ENCODE measurements at places on chromosomes 13 and 19. TPM values are rescaled to one million over a fixed set of nuclear protein-coding genes. Genes with fewer than 3 reads are reported as not detected.

- no peaks in the 10 kb centered on the region for H3K36me3 ChIP-seq
- DNase-seq = no peak
- H3K4me1 ChIP-seq = no peaks in the 10 kb centered on the region
- H3K27me3 ChIP-seq = no peaks in the 10 kb centered on the region
- H3K4me3 ChIP-seq = no peak overlapping the region
Observed at GRCh38 chr13:102487330-102487729, 85.5 kb upstream of the FGF14 start.

DNA sequence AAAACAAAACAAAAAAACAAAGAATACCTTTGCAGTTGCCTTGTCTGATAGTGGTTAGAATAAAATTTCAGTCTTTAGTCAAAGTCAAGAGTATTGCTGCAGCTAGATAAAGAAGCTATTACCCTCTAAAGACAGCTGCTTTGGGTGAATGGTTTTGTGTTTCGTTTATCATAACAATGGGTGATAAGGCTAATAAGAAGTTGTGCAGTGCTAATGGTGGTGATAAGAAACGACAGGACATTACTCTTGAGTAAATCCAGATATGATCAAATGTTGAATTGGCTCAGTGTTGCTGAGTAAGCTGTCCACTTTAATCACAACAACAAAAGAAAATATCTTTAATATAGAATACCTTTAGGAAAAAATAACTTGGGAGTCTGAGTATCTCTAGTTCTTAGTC lies 1825.3 kb downstream of the SLITRK5 start:
- no peak for DNase-seq
- no peaks in the 10 kb centered on the region for H3K36me3 ChIP-seq
- H3K27me3 ChIP-seq = no peaks in the 10 kb centered on the region
- H3K4me3 ChIP-seq = no peak overlapping the region
- no peaks in the 10 kb centered on the region for H3K4me1 ChIP-seq

- H3K36me3 ChIP-seq = no peaks in the 10 kb centered on the region
- H3K27me3 ChIP-seq = no peaks in the 10 kb centered on the region
- peaks cover 12% of the 10 kb centered on the region for H3K4me1 ChIP-seq
- H3K4me3 ChIP-seq = no peak overlapping the region
- no peak for DNase-seq
Observed at GRCh38 chr13:33917190-33917589, 99.2 kb downstream of the RFC3 start.

DNA sequence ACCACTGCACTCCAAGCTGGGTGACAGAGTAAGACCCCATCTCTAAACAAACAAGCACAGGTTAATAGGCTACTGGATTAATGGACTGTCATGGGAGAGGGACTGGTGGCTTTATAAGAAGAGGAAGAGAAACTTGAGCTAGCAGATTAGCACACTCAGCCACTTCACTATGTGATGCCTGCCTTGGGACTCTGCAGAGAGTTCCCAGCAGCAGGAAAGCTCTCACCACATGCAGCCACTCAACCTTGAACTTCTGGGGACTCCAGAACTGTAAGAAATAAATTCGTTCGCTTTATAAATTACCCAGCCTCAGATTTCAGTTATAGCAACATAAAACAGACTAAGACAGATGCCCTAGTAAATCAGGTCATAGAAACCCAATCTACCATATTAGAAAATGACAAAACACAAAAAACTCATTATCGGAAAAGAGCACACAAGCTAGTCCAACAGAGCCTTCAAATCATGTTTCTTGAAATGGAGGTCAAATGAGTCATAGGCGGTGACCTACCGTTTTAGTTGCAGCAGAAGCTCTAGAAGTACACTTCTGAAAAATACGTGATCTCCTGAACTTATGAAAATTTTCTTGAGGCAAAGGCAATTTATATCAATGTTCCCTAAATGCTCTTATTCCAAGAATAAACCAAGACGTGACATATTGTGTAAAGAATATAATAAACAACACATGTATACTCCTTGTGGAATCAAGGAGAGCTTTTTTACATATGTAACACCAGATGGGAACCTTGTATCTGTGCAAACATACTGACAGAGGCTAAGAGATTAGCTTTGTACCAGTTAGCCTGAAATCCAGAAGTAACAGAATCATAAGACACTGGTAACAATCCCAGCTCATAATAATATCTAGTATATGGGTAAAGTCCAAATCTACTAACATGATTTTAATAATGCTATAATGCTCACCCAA lies 340.9 kb upstream of the SGCG start:
- no peaks in the 10 kb centered on the region for H3K4me1 ChIP-seq
- peak; percentile 37 for DNase-seq
- no peak overlapping the region for H3K4me3 ChIP-seq
- no peaks in the 10 kb centered on the region for H3K36me3 ChIP-seq

- DNase-seq = no peak
- H3K4me1 ChIP-seq = no peaks in the 10 kb centered on the region
- no peak overlapping the region for H3K27ac ChIP-seq
Observed at GRCh38 chr13:102913914-102914313, 68.1 kb downstream of the ERCC5 start.

GRCh38 chr13:47594833-47595232 lies 406.2 kb downstream of the SUCLA2 start:
- no peaks in the 10 kb centered on the region for H3K27me3 ChIP-seq
- no peak overlapping the region for H3K27ac ChIP-seq
- H3K36me3 ChIP-seq = no peaks in the 10 kb centered on the region
- H3K4me3 ChIP-seq = no peak overlapping the region
- H3K4me1 ChIP-seq = no peaks in the 10 kb centered on the region
- no peak for DNase-seq

DNA sequence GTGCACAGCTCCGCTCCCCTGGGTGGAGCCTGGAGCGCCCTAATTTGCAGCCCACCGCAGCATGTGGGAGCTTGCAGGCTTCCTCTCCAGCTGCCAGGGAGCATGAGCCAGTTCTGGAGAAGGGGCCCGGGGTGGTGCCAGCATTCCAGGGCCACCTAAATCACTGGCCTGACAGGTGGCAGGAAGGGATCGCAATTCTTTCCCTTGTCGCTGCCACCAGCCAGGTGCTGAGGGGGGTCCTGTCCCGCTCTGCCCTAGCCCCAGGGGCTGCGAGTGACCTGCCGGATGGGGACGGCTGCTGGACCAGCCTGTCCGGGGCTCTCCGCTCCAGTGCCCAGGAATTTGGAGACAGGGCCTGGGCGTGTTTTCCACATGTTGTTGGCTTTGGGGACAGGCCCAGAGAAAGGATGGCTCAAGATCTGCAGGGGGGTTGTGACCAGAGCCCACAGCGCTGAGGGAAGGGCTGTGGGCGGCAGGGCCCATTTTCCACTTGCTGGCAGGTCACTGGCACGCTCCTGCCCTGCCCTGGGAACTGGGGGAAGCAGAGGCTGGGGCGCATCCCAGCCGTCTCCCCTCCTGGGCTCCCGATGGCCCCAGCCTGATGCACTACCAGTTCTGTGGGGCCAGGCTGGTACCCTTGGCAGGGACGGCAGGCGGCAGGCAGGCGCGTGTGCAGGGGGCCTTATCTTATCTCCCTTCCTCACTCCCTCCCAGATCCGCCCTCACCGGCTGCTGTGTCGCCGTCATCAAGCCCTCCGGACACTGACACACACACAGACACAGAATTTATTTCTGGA lies 9.5 kb downstream of the NDUFA11 start:
- H3K27ac ChIP-seq = peak overlapping the region; percentile 94
- peaks cover 46% of the 10 kb centered on the region for H3K4me1 ChIP-seq
- peaks cover 25% of the 10 kb centered on the region for H3K36me3 ChIP-seq
- H3K27me3 ChIP-seq = no peaks in the 10 kb centered on the region
- H3K4me3 ChIP-seq = no peak overlapping the region

Gene SULT2A1
- total RNA-seq = 147 TPM

Gene MED29
- total RNA-seq = 36.1 TPM

Gene RDH8
- total RNA-seq = not detected

Gene RFPL4A
- total RNA-seq = 0.28 TPM

Gene LRP3
- total RNA-seq = 62.4 TPM
